Activated CD4-positive, alpha-beta T cell treated with anti-CD3 and anti-CD28 coated beads, Interleukin-2, amount 10 ng/mL, durations not matched to agents 7 days and 5 days (primary cell): ENCODE measurements at places on chromosomes 7 and 10. TPM values are rescaled to one million over a fixed set of nuclear protein-coding genes. Genes with fewer than 3 reads are reported as not detected.

GRCh38 chr7:48964074-48964473 lies 39.7 kb downstream of the CDC14C start:
- no peak for DNase-seq

Gene PNLIP
- total RNA-seq, result not detected

Gene ZNF736
- 27.8 TPM for total RNA-seq

Gene BICC1
- not detected for total RNA-seq

GRCh38 chr10:50929670-50930069 lies 44.2 kb upstream of the A1CF start:
- no peak for DNase-seq

DNA sequence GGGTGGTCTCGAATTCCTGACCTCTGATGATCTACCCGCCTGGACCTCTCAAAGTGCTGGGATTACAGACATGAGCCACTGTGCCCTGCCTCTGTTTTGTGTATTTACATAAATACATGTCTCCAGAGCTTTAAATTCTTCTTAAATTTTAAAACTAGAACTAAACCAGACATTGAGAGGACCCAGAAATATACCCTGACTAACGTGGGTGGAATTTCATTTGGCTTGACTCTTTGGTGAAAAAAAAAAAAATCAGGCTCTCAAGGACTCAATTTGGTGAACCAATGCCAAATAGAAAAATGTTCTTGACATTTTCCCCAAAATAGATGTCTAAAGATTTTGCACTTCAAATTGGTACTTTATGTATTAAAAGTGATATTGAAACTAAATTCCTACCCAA lies 16.6 kb upstream of the FAS start:
- no peak for DNase-seq
